ENCODE measurements at places on chromosomes 5 and 9. TPM values are rescaled to one million over a fixed set of nuclear protein-coding genes. Genes with fewer than 3 reads are reported as not detected.

DNA sequence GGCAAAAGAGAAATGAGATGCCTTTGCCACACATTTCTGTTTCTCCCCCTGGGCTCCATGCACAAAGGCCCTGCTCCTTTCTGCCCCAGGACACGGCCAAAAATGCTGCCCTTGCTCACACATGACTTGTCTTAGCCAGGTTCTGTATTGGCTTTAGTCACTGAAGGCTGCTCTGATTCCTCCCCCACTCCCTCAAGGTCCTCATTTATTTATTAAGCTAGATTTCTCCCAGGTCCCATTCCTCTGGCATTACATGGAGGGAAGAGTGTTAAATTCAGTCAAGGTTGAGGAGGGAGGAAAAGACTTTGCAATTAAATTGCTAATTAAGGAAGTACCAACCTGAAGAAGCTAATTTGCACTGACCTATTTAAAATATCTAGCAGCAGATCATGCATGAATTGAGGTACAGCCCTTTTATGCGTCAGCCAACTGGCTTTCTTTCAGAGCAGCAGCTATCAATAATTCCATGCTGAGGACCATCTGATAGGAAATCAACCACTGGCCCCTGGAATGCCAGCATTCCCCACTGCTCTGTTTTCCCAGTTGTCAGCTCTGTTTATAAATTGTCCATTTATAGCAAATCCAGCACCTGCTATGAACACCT lies 81.2 kb upstream of the MAP3K1 start:
- DNase-seq: no peak
- H3K36me3 ChIP-seq: no peaks in the 10 kb centered on the region
- H3K4me1 ChIP-seq: no peaks in the 10 kb centered on the region
- no peak overlapping the region for H3K4me3 ChIP-seq

- no peaks in the 10 kb centered on the region for H3K27me3 ChIP-seq
- H3K4me3 ChIP-seq: no peak overlapping the region
- no peaks in the 10 kb centered on the region for H3K36me3 ChIP-seq
- no peak overlapping the region for H3K27ac ChIP-seq
Measured at GRCh38 chr9:129423216-129423615, 197.7 kb downstream of the C9orf50 start.

DNA sequence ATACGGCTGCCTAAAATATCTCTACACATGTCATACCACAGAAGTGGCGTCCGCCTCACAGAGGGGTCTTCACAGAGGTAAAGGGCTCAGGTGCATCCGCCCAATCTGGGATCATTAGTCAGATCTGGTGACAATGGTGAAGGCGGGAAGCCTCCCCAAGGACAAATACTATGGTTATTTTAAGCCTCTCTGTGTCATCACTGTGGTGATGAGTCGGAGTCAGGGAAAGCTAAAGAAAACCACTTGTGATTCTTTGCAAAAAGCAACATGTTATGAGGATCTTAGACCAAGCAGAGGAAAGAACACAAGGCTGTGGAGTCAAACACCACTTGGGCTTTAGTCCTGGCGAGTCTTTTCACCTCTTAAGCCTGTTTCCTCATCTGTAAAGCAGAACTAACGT lies 190.4 kb downstream of the DRD1 start:
- no peak for DNase-seq
- peak overlapping the region; percentile 48 for H3K27ac ChIP-seq
- H3K27me3 ChIP-seq: no peaks in the 10 kb centered on the region
- H3K4me3 ChIP-seq: no peak overlapping the region
- no peaks in the 10 kb centered on the region for H3K36me3 ChIP-seq

GRCh38 chr5:150350524-150351344 lies 6.8 kb upstream of the TCOF1 start:
- H3K4me3 ChIP-seq: no peak overlapping the region
- peak; percentile 23 for DNase-seq
- H3K27ac ChIP-seq: no peak overlapping the region
- no peaks in the 10 kb centered on the region for H3K27me3 ChIP-seq
- H3K4me1 ChIP-seq: no peaks in the 10 kb centered on the region

DNA sequence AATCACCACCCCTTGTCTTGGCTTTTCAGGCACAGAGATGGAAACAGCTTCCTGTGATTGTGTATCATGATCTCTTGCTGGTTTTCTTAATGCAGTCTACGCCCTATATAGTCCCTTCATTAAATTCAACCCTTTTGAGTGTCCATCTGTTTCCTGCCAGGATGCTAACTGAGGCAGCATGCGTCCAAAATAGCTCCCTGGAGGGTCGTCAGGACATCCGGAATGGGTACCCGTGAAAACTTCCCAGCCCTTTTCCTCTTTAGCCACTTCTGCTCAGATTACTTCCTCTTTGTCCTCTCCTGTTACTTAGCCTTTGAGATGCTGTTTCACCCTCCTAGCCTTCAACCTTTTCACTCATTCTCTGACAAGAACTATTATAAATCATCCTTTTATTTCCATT lies 79.8 kb upstream of the KLF9 start:
- no peaks in the 10 kb centered on the region for H3K36me3 ChIP-seq
- no peak for DNase-seq
- H3K4me3 ChIP-seq: no peak overlapping the region
- H3K4me1 ChIP-seq: no peaks in the 10 kb centered on the region
- H3K27me3 ChIP-seq: no peaks in the 10 kb centered on the region

DNA sequence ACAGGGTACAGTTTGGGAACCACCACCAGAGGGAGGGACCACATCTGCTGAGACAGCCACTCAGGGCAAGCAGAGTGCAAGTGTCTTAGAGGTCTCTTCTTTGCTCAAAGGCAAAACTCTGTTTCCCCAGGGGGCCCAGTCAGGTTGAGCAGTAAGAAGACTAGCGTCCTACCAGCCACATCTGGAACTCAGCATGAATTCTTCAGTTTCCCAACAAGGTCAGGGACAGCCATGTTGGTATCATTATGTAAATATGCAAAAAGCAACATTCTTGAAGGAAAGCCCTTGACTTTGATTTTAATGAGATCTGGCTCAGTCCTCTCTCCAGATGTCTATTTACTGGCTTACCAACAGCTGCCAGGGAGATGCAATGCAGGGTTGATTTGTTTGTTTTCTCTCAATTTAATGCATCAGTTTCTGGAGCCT lies 46.7 kb downstream of the TGFBI start:
- DNase-seq: no peak
- no peak overlapping the region for H3K4me3 ChIP-seq
- no peaks in the 10 kb centered on the region for H3K4me1 ChIP-seq
- no peaks in the 10 kb centered on the region for H3K27me3 ChIP-seq
- no peak overlapping the region for H3K27ac ChIP-seq
- no peaks in the 10 kb centered on the region for H3K36me3 ChIP-seq

Gene IL31RA
- not detected for total RNA-seq

Gene THBS4
- total RNA-seq: 21.5 TPM

All from prostate gland (tissue), 2 donors.